ENCODE measurements at places on chromosomes 12 and 14.

DNA sequence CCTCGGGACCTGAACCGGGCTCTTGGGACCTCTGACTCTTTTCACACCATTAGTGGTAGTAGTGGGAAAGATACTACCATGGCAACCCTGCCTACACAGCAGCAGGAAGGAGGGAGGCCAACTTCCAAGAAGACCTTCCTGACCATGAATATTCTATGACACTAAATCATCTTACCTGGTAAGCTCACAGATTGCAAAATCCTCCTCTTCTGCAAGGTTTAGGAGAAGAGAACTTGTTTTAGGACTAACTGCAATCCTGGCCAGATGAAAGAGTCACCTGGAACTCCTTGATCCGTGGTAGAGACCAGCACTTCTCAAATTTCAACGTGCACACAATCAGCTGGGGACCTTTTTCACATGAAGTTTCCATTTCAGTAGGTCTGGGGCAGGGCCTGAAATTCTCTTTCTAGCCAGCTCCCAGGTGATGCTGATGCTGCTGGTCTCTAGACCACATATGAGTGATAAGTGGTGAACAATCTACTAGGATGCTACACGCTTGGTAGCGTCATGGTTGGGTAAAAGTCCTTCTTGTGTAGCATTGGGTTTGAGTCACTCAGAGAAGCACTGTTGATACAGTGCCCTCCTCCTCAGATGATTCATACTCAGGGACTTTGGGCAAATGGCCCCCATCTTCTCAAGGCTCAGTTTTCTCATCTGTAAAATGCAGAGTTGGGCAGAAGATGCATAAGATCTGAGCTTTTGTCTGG is 35.6 kb upstream of the FICD start:
- DNase-seq, result no peak

GRCh38 chr12:113933201-113933786 is 32.8 kb downstream of the RBM19 start:
- no peak for DNase-seq

DNA sequence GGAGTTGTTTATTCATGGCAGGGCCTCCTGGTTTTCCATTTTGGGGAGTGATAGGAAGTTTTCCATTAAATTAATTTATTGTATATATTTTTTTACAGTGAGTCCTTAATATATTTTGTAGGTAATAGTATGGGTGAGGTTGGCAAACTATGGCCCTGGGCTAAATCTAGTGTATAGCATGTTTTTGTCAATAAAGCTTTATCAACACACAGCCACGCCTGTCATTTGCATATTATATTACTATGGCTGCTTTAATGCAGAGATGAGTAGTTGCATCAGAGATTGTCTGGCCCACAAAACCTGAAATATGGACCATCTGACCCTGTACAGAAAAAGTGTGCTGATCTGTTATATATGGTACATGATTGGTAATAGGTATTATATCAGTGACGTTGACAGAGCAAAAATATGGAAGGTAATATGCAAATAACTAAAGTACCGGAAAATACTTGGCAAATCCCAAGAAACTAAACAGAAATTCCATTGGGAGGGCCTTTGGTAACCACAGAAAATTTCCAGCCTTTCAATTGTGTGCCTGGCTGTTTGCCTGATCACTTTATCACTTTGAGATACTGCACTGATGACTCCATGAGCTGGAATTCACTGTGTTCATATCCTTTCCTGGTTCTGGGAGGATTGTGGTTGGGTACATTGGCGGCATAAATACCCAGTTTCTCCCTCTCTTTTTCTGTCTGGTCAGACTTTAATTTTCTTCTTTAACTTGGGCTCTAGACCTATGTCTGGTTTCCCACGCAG is 61.7 kb upstream of the RFLNA start:
- no peak for DNase-seq

DNA sequence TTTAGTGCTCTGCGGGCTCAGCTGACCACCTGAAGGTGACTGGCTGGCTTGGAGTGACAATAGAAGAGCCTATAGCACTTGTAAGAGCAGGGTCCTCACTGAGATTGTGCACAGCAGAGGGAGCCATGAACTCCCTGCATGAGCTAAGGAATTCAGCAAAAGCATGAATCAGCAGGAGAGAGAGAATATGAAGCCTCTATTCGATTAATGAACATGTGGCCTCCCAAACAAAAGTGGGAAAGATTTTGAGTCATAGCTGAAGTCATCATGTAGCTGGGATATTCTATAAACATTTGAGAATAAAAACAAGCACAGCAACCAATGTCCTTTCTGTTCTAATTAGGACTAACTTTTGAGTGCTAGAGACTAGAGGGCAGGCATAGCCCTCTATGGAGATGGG is 626.6 kb downstream of the DIO2 start:
- no peak for DNase-seq

GRCh38 chr12:24424889-24425600 is 475.6 kb upstream of the SOX5 start:
- no peak for DNase-seq
